ENCODE measurements at places on chromosomes 4 and X. TPM values are rescaled to one million over a fixed set of nuclear protein-coding genes. Genes with fewer than 3 reads are reported as not detected.

DNA sequence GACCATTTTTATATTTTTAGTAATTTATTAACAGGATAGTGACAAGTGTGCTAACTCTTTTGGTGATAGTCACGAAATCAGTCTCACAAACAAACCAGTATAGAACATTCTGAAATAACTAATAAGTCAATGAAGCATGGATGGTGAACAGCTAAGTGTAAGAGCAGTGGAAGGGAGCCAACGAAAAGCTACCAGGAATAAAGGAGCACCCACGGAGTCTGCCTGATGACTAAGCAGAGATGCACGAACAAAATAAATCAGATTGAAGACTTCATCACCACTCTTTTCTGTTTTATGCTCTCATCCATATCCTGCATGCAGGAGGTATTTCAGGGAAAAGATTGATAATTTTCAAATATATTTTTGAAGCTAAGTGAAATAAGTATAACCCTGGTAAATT, 891.1 kb upstream of the HS3ST1 start:
- H3K4me3 ChIP-seq, result no peak overlapping the region
- no peaks in the 10 kb centered on the region for H3K27me3 ChIP-seq
- no peak for DNase-seq
- H3K27ac ChIP-seq, result no peak overlapping the region

DNA sequence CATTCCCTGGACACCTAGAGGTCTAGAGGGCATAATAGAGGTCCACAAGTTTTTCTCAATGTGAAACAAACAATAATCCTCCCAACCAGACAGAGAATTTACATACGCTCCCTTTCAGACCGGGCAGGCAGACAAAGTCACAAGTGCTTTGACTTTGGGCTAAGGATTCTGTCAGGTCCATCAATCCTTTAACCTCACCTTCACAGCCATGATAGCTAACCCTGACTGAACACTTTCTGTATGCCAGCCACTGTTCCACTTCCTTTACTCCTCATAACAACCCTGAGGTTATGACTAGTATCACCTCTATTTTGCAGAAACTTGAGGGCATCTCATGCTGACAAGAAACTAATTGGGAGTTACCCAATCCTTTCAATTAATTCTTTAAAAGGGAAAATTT, 118.8 kb upstream of the AFF2 start:
- H3K4me1 ChIP-seq, result no peaks in the 10 kb centered on the region
- H3K36me3 ChIP-seq, result no peaks in the 10 kb centered on the region
- no peaks in the 10 kb centered on the region for H3K27me3 ChIP-seq

GRCh38 chr4:183722731-183723560, 63.9 kb downstream of the TRAPPC11 start:
- H3K27me3 ChIP-seq, result no peaks in the 10 kb centered on the region
- H3K36me3 ChIP-seq, result no peaks in the 10 kb centered on the region
- peak overlapping the region; percentile 42 for H3K4me3 ChIP-seq
- DNase-seq, result peak; percentile 13
- H3K4me1 ChIP-seq, result peaks cover 6% of the 10 kb centered on the region
- H3K27ac ChIP-seq, result no peak overlapping the region

DNA sequence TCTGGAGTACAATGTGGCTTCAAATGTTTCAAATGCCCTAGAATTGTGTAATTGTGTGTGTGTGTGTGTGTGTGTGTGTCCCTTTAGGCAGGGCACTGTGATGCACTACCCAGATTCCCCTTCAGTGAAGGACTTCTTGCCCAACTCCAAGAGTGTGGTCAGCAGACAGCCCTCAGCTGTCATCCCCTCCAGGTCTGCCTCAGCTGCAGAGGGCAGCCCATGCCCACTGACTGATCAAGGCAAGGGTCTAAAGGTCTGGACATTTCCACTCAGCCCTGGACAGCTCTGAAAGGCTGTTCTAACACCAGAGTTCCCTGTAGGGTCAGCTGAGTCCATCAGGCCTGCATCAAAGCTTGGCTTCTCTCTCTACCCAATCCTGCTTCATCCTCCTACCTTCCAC, 83.9 kb upstream of the USP9X start:
- no peak overlapping the region for H3K4me3 ChIP-seq
- H3K27me3 ChIP-seq, result no peaks in the 10 kb centered on the region
- 0 out of 2 replicates have a peak, but pooled peaks cover 3% of the 10 kb centered on the region for H3K4me1 ChIP-seq
- DNase-seq, result no peak

GRCh38 chrX:19649226-19649995, 134.1 kb upstream of the MAP3K15 start:
- DNase-seq, result no peak
- no peak overlapping the region for H3K4me3 ChIP-seq
- H3K36me3 ChIP-seq, result no peaks in the 10 kb centered on the region
- H3K4me1 ChIP-seq, result no peaks in the 10 kb centered on the region

DNA sequence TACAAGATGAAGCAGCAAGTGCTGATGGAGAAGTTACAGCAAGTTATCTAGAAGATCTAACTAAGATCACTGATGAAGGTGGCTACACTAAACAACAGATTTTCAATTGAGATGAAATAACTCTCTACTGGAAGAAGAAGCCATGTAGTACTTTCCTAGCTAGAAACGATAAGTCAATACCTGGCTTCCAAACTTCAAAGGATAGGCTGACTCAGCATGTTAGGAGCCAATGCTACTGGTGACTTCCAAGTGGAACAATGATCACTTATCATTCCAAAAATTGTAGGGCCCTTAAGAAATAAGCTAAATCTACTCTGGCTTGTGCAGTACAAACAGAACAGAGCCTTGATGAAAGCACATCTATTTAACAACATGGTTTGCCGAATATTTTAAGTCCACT, 55.0 kb downstream of the FBXW7 start:
- DNase-seq, result no peak
- no peak overlapping the region for H3K4me3 ChIP-seq
- no peak overlapping the region for H3K27ac ChIP-seq
- no peaks in the 10 kb centered on the region for H3K36me3 ChIP-seq
- H3K27me3 ChIP-seq, result no peaks in the 10 kb centered on the region

GRCh38 chr4:75495476-75495875, 18.7 kb downstream of the RCHY1 start:
- no peak overlapping the region for H3K27ac ChIP-seq
- H3K27me3 ChIP-seq, result no peaks in the 10 kb centered on the region
- no peaks in the 10 kb centered on the region for H3K4me1 ChIP-seq
- H3K4me3 ChIP-seq, result no peak overlapping the region

The LIMCH1 gene
- total RNA-seq, result 2.7 TPM

The CENPVL2 gene
- 2.9 TPM for total RNA-seq

The XKRX gene
- 1.2 TPM for total RNA-seq

All from H1 (cell line).